ENCODE measurements at places on chromosomes 5 and 9.

DNA sequence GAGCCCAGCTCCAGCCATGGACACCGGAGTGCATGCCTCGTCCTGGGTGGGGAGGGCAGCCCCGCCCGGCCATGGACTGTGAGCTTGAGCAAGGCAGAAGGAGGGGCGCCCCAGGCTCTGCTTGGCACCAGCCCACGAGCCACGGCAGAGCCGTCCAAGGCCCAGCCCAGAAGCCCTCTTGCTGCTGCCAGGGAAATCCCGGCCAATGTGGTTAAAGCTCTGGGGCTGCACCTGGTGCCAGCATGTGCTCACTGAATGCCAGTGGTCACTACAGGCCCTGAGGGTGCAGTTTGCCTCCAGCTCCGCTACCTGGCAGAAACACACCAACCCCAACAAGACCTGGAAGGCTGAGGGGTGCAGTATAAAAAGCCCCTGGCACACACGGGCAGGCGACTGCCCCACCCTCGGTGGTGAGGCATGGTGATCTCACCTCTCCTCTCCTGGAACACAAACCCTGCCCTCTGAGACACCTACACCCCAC, 11.8 kb downstream of the BRD3 start:
- peak; percentile 11 for DNase-seq

DNA sequence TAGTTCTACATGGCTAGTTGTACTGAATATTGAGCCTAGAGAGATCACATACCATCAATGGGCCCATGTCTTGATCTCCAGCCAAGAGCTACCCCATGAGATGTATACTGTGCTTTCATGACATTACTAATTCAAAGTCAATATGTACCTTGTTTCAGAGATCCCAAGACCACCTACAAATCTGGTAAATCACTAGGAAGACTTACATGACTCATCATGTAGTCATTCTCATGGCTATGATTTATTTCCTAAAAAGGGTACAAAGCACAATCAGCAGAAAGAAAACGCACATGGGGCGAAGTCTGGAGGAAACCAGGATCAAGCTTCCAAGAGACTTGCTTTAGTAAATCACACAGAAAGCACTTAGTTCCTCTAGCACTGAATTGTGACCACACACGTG, 103.0 kb downstream of the PCSK5 start:
- peak; percentile 82 for DNase-seq

DNA sequence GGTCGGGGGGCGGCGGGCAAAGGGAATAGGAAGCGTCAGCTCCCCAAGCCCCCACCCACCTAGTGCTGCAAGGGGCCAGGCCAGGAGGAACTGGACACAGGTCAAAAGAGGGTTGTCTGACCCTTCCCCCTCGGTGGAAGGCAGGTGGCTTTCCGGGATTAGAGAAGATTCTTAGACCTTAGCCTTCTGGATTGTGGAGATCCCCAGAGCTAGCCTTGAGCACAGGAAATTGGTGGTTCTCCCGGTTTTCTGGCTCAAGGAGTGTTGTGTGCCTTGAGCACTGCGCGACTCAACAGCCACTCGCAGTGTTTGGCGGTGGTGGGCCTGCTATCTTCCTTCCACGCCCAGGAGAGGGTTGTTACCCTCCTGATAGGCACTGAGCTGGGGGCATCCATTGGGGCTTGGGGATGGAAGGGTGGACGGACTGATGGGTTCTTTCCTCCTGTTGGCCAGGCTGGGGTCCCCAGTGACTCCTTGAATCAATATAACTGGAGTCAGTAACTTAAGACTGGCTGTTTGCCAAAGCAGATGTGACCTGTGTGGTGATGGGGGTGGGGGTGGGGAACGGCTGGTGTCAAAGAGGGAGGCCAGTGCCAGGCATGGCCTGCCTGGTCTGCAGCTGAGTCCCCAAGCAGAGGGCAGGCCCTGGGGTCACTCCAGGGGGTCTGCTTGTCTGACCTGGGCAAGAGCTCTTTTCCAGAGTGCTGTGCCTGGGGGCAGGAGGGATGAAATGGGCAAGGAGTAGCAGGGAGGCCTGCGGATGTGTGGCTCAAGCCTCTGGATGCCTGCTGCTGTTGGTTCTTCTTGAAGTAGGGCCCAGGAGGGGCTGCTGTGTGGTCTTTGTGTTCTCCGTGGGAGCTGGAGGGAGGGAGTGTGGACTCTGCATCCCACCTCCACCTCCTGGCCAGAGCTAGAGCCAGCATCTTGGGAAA, 2.1 kb downstream of the FGF18 start:
- no peak for DNase-seq

GRCh38 chr5:57174128-57174889, 450 bp downstream of the GPBP1 start:
- DNase-seq: peak; percentile 22

GRCh38 chr9:97487107-97487506, 14.4 kb upstream of the TMOD1 start:
- no peak for DNase-seq

Data from fibroblast of skin of right quadriceps (primary cell).